Fibroblast of skin of left quadriceps (primary cell): ENCODE measurements at places on chromosomes 1 and 21.

DNA sequence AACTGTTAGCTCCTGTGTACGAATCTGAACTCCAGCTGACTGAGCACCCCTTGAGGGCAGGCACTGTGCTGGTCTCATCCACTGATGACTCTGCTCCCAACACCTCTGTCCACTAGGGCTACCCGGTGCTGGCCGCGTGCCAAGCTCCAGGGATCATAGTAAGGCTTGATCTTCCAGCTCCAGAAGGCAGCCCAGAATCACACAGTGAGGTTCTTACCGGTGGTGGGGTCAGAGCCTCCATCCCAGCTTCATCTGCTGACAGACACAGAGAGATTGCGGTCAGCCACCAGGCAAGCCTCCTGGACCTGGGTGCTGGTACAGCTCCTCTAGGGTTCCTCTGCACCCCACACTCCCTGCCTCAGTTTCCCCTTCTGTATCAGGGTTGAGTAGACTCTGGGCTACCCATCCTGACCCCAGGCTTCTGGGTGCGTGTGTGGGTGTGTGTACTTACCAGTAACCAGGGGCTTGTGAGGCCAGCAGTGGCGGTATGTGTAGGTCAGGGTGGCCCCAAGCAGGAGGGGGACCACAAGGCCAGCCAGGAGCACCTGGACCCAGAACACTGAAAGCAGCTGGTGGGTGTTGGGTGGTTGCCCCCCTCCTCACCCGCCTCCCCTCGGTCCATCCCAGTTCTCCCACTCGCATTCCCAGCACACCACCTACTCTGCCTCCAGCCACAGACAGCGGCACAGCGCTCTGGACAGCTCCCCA is 3.4 kb downstream of the TNFRSF25 start:
- no peak for DNase-seq

DNA sequence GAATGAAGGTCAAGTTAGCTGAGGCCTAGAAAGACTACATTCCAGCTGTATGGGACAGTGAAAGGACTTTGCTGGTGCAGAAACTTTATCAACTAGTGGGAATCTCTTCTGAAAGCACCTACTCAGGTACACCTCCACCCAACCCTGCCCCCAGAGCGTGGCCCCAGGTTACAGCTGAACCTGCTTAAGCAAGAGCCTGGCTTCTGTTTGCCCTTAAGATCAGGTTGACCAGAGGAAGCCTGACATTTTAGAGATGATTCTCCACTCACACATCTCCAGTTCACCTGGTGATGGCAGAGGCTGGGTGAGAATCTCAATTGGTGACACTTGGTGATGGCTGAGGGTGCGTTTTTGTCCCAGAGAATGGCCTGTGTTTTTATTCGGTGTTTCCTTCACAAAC is 24.0 kb downstream of the ELAPOR1 start:
- DNase-seq, result no peak

GRCh38 chr1:230248016-230248888 is 177.9 kb downstream of the PGBD5 start:
- no peak for DNase-seq

- DNase-seq, result no peak
These were observed 113.1 kb upstream of the GUCA2B start for GRCh38 chr1:42040159-42040558.

DNA sequence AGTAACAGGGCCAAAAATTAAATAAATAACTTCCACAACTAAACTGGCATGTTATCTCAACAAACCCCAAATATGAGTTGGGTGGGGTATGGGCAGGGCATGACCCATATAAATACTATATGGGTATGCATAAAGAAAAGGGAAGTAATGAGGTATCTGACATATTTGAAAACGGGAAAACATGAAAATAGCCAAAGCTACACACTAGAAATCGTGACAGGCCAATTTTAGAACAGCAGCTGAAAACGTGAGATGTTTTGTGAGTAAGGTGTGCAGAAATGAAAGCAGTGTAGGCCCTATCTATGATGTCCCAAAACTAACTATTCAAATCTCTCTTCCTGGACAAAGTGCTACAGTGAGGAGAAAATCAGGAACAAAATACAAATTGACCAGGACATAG is 537.9 kb upstream of the NR5A2 start:
- no peak for DNase-seq

- no peak for DNase-seq
These were observed 457.4 kb downstream of the SETD4 start for GRCh38 chr21:35602811-35603362.

- no peak for DNase-seq
These were observed 847.1 kb downstream of the KCNT2 start for GRCh38 chr1:195761104-195761503.

DNA sequence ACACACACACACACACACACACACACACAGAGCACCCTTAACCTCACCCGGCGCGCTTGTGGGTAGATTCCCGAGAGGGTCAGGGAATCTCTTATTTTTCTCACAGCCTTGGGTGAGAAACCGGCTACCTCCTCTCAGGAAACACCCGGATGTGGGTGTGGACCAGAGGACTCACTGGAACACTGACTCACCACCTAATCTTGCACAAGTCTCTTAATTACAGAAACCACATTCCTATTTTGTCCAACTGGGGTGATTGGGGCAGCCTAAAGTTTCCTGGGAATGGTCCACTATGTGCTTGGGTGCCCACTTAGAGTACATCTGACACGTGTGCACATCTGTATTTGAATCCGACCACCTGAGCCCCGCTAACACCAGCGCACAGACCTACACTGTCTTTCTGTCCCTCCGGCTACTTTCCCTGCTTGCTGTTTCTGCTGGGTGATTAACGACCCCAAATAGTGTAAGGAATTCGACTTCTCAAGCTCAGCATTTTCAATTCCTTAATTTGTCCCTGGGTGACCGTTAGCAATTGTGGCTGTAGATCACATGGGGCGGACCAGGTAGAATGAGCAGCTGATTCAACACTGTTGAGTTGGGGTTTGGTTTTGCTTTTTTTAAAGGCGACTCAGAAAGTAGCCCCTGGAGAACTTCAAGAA is 14.0 kb upstream of the TBX15 start:
- peak; percentile 81 for DNase-seq

GRCh38 chr1:93079685-93080141 is 630 bp downstream of the MTF2 start:
- DNase-seq, result no peak

DNA sequence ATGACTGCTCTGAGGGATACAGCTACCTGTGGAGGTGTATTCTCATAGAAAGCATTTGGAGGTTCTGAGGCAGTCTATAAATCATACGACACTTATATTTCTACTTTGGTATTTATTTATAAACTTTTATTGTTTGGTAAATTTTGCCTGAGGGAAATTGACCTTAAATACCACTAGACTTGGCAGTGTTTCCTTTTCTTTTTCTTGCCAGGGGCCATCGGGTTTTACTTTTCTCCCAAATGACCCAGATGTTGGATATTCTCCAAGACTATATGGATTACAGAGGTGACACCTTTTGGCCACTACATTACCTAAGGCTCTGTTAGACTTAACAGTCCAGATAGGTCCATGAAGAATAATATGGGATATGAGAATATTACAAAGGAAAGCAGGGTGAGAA is 28.2 kb downstream of the CHD1L start:
- DNase-seq, result no peak

DNA sequence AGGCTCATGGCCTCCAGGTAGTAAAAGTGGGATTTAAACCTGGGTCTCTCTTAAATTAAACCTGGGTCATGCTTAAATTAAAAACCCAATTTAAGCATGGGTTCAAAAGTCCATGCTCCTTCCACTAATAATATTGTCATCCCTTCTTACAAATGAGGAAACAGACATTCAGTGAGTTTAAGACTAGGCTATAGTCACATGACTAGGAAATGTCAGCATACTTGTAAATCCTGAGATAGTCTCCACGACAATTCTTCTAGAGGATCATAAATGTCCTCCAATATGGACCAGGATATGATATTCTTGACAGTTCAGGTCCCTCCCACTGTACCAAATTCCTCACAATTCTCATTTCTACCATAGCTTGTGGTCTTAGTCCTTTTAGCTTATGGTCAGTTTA is 10.5 kb upstream of the IGFN1 start:
- DNase-seq, result no peak

- DNase-seq, result no peak
These were observed 58.4 kb downstream of the OSBPL9 start for GRCh38 chr1:51675177-51675780.

- DNase-seq, result no peak
These were observed 3.5 kb downstream of the C1orf116 start for GRCh38 chr1:207028884-207029650.

DNA sequence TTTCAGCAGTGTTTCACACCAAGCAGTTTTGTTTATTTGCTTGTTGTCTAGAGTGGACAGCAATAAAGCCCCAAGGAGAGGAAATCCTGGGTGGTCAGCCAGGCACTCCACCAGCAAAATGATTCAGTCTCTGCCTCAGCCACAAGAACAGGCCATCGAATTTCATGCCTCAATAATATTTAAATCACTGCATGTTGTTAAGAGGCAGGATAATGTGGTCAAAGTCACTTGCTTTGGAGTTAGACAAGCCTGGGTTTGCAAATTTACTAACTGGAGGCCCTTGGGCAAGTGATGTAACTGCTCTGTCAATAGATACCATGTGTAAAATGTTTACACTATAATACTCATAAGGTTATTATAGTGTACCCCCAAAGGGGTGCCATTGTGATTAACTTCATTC is 349.6 kb downstream of the LMO4 start:
- DNase-seq, result no peak

GRCh38 chr1:223707256-223708000 is 4.9 kb upstream of the CAPN2 start:
- peak; percentile 89 for DNase-seq

- no peak for DNase-seq
These were observed 4.4 kb downstream of the AVPR1B start for GRCh38 chr1:206112600-206113301.

- DNase-seq, result no peak
These were observed 153.2 kb downstream of the LRIG2 start for GRCh38 chr1:113226148-113226547.

GRCh38 chr1:119838236-119838635 is 27.0 kb upstream of the REG4 start:
- no peak for DNase-seq

DNA sequence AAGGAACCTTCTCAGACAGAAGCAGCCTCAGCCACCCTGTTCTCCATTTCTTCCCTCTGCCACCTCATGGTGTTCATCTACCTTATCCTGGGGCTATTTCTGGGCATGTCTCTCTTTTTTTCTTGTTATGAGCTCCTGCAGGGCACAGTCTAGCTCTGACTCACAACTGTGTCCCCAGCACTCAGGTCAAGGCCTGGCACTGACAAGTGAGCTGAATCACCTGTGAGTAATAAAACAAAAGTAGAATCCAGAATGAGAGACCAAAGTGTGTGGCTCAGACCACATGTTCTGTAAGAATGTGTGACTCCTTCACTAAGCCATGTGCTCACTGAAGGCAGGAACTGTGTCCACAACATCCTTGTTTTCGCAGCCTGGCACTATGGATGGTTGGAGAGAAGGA is 23.2 kb downstream of the C1orf94 start:
- peak; percentile 16 for DNase-seq

DNA sequence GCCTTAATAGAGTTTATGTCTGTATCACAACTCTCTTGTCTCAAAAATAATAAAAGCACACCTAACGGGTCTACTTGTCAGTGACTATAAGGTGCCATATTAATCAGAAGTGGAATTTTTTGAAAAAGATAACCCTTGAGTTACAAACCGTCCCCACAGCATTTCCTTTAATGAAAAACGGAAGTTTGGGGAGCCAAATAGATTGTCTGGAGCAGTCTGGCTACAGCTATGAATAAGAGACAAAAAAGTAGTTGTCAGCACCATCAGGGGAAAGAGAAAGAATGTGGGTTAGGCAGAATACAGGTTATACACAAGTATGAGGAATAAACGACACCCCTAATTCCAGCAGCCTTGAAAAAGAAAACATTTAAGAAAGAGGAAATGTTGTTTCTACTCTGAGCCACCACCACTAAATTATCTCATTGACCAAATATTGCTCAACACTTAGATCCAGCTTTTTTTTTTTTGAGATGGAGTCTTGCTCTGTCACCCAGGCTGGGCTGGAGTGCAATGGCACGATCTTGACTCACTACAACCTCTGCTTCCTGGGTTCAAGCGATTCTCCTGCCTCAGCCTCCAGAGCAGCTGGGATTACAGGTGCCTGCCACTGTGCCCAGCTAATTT is 29.4 kb upstream of the USP24 start:
- no peak for DNase-seq
